ENCODE measurements at places on chromosomes 5 and 9. TPM values are rescaled to one million over a fixed set of nuclear protein-coding genes. Genes with fewer than 3 reads are reported as not detected.

DNA sequence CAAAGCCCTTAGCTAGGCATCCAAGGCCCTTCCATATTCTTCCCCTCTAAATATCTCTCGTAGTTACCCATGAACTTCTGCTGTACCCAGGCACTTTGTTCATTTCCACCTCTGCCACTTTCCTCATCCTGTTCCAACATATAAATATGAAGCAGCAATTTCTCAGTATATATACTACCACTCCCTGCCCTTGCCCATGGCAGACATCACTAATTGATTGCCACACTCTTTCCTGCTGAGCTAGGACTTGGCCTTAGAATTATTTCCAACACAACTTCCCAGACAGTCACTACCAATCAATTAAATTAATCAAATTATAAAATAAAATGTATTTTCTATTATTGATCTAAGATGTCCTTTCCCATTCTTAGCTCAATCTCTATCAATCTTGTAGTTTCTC is 8.5 kb downstream of the INSYN2B start:
- no peaks in the 10 kb centered on the region for H3K4me1 ChIP-seq

DNA sequence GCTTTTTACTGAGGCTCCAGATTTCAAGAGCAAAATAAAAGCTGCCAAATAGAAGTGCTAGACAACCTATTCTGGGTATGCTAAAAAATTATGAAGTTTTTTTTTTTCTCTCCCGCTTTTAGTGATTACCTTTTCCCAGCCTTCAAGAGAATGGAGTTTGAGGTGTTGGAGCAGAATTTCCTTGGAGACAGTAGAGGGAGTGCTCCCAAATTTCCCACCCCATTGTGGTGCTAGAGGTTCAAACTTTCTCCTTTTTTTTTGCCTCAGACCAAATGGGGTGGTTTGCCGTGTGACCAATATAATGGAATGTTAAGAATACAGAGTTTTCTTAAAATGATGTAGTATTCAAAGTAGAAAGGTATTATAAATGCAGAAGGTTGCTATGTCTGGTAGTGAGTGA is 244.2 kb upstream of the RIOK2 start:
- H3K4me1 ChIP-seq: no peaks in the 10 kb centered on the region
- H3K4me3 ChIP-seq: no peak overlapping the region
- H3K27me3 ChIP-seq: peaks cover 1% of the 10 kb centered on the region
- no peak overlapping the region for H3K27ac ChIP-seq
- DNase-seq: no peak

GRCh38 chr5:178699681-178700253 is 30.7 kb downstream of the ZNF354A start:
- H3K36me3 ChIP-seq: no peaks in the 10 kb centered on the region
- H3K4me1 ChIP-seq: no peaks in the 10 kb centered on the region
- no peak overlapping the region for H3K27ac ChIP-seq

- H3K27me3 ChIP-seq: peaks cover 2% of the 10 kb centered on the region
- no peak overlapping the region for H3K27ac ChIP-seq
- H3K4me3 ChIP-seq: no peak overlapping the region
- DNase-seq: no peak
- H3K36me3 ChIP-seq: no peaks in the 10 kb centered on the region
Observed at GRCh38 chr9:137313326-137313936, 11.4 kb upstream of the NRARP start.

The NPR3 gene
- not detected for total RNA-seq
